H54 (cell line): ENCODE measurements at places on chromosomes 6 and 20.
A peak's percentile ranks its signal among the peaks of the same experiment; 100 is the strongest.

GRCh38 chr6:82597201-82597600, 233.6 kb downstream of the TPBG start:
- DNase-seq = no peak

GRCh38 chr20:58388028-58388601, 914 bp upstream of the VAPB start:
- DNase-seq = no peak

DNA sequence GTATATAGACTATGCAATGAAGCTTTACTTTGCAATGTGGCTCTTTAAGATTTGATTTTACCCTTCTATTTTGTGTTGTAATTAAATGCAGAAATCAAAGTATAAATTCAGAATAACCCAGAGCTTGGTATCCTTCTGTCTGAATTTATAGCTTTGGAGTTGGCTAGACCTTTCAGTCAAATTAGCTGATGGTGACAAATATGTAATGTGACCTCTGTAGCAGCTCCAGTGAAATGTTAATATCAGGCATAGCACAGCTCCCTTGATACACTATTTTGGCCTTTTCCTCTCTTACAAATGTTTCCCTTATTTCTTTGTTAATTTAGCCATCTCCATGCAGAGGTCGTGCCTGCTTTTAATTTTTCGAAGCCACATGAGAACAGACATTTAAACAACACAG, 11.1 kb downstream of the CBFA2T2 start:
- no peak for DNase-seq

DNA sequence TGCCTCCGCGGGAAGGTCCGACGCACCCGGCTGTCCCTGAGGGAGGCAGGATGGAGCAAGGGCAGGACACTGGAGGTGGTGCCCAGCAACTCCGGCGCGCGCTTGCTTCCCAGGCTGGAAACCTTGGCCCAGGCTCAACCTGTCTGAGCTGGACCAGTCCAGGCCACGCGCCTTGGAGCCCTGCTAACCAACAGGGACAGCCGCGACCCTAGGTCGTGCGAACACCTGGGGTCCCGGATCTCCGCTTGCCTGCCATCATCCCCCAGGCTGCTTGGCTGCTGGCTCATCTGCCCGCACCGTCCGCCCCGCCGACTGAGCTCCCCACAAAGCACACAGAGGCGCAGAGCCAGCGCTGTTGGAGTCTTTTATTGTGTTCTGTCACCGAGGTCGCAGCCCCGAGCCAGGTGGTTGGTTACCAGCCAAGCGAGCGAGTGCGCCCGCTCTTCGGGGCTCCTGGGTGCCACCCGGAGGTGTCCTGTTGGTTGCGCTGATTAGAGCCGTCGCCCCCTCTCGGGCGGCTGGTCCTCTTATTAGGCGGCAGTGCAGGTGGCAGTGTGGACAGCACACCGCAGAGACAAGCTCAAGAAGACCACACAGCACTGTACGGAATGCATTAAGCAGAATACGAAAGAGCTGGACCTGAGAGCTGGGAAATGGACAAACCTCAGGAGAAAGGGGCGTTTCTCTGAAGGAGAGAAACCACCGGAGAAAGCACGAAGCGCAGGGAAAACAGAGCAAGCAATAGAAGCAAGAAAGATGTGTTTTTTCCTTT, 3.8 kb downstream of the COL12A1 start:
- no peak for DNase-seq

DNA sequence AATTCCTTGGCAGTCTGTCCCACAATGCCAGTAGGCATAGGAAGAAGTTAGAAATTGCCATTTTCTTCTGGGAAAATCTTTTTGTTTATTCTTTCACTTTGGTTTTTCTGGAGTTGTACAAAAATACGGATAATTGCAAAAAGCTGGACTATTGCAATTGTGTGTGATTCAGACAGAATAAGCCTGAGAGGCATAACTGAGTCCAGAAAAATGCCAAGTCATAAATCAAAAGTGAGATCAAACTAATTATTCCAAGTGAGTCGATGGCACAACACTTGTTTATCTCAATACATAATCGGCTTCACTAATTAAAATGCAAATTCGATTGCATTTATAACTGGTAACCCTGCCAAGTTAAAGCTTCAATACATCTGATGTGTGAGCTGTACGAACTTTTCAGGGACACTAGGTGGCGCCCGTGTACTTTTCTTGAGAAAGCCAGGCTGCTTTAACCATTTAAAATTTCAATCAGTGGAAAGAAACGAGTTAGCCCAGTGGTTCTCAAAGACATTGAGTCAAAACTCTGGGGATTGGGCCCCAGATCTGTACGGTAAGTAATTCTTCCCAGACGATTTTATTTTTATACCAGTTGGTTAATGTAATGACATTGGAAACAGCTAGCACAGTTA, 102.6 kb downstream of the LAMP5 start:
- DNase-seq = peak; percentile 19

DNA sequence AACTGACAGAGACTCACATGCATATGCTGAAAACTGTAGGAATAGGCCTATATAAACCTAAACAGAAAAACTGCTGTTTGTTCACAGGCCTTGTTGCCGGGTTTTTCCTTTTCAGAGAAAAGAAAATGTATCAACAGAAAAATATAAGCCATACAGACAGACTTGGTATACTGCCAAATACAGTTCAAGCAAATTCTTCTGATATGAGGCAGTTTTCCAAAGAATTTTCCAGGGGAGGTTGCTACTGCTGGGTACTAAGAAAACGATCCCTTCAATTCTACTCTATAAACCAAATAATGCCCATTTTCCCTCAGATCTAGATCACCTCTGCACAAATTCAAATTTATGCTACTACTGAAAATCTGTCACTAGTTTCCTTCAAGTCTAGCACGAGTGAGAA, 59.4 kb downstream of the ME1 start:
- no peak for DNase-seq

GRCh38 chr20:56181583-56181982, 66.9 kb upstream of the MC3R start:
- no peak for DNase-seq

DNA sequence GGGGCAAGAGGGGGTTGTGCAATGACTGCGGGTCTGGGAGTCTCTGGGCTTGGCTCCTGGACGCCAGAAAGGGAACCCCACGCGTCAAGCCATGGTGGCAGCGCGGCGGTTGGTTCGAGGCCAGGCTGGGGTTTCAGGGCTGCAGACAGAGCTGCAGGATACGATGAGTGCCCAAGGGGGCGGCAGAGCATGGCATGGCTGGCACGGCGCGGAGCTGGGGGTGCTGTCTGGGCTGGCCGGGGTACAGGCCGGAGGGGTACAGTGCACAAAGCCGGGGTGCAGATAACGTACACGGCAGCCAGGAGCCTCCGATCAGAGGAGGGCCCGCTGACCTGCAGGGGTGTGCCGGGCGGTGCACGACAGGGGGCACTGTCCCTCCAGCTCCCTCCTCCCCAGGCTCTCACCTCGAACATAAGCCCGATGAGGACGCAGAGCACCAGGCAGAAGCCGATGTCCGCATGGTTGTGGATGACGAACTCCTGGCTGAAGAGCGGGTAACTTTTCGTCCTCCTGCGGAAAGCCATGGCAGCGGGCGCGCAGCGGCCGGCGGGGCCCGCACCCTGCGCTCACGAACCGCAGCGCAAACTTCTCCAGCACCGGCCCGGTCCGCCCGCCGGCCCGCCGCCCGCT, 353 bp downstream of the TRAM2 start:
- DNase-seq = peak; percentile 78

DNA sequence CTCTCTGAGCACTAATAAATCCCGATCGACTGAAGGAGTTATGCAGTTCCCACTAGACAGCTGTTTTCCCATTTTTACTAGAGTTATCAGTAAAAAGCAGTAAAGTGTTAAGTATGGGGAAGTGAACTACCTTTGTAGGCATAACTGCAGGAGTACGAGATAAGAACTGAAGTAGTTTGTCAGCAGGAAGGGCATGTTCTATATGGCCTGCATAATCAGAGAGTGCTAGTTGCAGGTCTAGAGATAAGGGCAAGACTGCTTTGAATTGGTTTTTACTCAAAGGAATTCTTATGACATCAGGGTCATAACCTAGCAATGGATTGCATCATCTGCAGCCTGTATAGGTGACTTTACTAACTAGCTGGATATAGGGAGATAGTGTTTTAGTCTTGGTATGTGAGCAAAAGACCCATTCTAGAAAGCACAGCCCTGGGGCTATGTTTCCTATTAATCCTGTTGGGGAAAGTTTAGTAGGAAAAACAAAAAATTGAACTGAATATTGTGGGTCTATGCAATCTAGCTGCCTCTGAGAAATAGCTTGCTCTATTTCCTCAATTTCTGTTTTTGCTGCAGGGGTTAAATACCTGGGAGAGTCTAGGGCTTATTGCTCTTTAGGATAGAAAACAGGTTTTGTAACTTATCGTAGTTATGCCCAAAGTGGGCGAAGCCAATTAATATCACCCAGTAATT, 22.6 kb upstream of the CRISP1 start:
- DNase-seq = no peak

DNA sequence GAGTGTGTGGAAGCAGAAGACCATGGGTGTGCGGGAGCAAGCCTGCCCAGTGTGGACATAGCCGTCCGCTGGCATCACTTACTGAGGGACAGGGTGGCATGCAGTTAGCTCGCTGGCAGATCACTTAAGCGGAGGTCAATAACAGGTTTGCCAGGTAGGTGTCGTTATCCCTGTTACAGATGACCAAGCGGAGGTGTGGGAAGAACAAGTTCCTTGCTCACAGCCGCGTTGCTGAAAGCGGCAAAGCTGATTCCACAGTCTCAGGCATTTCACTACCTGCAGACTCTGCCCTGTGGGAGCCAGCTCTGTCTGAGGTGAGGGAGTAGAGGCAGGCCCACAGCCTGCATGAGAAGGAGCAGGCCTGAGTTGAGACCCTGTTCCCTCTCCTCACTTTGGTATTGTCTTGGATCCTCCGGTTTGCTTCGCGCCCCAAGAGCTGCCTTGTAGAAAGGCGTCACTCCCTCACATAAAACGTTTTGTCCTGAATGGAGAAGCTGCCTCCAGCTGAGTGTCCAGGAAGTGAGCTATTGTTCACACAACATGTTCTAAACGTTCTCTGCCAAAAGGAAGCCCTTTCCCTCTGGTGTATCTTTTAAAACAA, 96.9 kb downstream of the TCP11 start:
- DNase-seq = no peak

GRCh38 chr6:152575161-152575560, 62.0 kb downstream of the SYNE1 start:
- no peak for DNase-seq
